ENCODE measurements at places on chromosomes 6 and 20. TPM values are rescaled to one million over a fixed set of nuclear protein-coding genes. Genes with fewer than 3 reads are reported as not detected.

MUCL3 gene
- total RNA-seq: not detected

DNA sequence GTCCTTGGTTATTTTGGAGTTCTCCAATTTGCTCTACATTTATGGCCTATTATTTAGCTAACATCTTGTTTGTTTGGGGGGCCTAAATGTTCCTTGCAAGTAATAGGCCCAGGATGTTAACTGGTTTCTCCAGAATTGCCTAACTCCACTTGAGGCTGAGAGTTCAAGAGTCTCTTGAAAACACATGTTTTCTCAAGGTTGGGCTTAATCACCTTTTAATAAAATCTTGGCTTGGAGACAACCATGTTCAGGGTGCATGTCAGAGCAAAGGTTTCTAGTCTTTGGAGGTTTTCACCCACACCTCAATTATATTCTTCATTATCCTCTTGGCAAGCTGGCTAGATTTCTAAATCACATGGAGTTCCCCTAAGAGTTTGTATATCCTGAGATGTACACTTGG lies 54.2 kb downstream of the KLHL31 start:
- peaks cover 2% of the 10 kb centered on the region for H3K4me1 ChIP-seq
- DNase-seq: no peak
- H3K4me3 ChIP-seq: no peak overlapping the region

- H3K36me3 ChIP-seq: no peaks in the 10 kb centered on the region
- peaks cover 5% of the 10 kb centered on the region for H3K4me1 ChIP-seq
- no peak overlapping the region for H3K4me3 ChIP-seq
- DNase-seq: no peak
- no peaks in the 10 kb centered on the region for H3K27me3 ChIP-seq
- H3K27ac ChIP-seq: no peak overlapping the region
Observed at GRCh38 chr20:24449026-24449720, 20.3 kb upstream of the SYNDIG1 start.

RAET1L gene
- not detected for total RNA-seq

DNA sequence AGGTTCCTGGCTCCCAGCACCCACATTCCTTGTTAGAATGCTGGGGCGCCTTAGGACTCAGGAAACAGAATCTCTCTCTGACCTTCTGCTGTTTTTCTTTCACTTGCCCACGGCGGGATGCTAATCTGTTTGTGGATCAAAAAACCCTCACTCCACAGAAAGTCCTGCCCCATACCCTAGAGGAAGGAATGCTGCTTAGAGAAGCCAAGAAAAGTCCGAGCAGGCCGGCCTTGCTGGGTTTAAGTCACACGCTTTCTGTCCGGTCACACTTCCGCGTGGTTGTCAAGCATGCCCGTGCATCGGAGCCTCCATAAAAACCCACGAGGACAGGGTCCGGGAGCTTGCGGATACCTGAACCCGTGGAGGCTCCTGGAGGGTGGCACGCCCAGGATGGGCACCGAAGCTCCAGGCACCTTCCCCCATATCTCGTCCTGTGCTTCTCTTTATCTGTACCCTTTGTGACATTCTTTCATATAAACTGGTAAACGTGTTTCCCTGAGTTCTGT lies 223.1 kb downstream of the NRN1 start:
- H3K36me3 ChIP-seq: no peaks in the 10 kb centered on the region
- H3K27me3 ChIP-seq: peaks cover 1% of the 10 kb centered on the region
- H3K4me1 ChIP-seq: no peaks in the 10 kb centered on the region

SLCO4A1 gene
- total RNA-seq: 59.2 TPM

DNA sequence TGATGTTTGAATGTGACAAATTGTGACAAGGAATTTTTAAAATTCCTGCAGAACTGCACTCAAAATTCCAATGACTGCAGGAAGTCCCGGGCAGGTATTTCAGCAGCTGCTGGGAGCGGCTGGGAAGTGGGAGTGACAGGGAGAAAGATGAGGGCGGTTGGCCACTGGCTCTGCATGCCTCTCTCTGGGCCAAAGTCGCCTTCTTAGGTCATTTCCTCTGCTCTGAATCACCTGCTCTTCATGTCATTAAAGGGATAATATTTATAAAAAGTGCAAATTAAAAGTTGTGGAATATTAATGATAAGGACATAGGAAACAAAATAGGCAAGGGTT lies 43.9 kb downstream of the RAMACL start:
- peaks cover 19% of the 10 kb centered on the region for H3K4me1 ChIP-seq
- no peak overlapping the region for H3K4me3 ChIP-seq
- peak overlapping the region; percentile 40 for H3K27ac ChIP-seq
- DNase-seq: no peak
- no peaks in the 10 kb centered on the region for H3K36me3 ChIP-seq

DNA sequence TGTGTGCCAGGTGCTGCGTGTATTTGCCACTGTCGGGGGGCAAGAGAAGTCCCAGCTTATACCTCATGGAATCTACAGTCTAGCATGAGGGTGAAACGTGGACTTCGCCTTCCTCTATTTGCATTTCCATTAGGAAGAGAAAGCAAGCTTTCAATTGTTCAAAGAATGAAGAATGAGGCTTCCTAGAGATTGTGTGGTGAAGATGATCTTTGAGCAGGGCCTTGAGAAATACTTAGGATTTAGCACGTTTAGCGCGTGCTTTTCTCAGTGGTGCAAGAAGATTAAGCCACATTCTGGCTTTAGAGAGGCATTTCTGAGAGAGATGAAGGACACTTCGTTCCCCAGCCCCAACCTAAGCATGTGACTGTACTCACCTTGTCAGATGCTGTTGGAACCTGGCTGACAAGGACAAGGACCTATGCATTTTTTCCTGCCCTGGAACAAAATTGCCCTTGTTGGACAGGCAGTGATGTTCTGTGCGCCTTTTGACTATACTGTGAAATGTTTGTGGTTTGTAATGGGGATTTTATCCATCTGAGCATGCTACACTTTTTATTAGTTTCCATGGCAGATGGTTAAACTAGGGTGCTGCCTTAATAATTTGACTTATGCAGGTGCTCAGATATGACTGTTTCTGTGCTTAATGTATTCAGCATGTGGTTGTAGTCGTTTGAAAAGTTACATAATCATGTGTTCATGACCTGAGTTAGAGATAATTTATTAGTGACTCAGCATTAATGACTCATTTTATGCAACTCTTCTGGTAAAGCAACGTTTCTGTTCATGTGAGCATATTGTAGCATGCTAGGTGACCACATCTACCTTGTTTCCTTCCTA lies 10.7 kb downstream of the TULP4 start:
- no peaks in the 10 kb centered on the region for H3K27me3 ChIP-seq
- H3K4me3 ChIP-seq: no peak overlapping the region
- DNase-seq: no peak
- H3K36me3 ChIP-seq: peaks cover 7% of the 10 kb centered on the region
- H3K4me1 ChIP-seq: peaks cover 52% of the 10 kb centered on the region

DNA sequence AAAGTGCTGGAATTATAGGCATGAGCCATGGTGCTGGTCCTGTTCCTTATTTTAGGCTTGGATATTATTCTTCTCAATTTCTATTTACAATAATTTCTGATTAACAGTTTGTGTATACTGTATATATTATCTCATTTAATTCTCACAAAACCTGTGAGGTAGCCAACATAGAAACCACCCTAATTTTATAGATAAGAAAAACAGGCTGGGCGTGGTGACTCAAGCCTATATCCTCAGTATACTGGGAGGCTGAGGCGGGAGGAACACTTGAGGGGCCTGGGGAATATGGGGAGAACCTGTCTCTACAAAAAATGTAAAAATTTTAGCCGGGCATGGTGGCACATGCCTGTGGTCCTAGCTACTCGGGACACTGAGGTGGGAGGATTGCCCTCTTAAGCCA lies 3.8 kb upstream of the AFG1L start:
- peaks cover 40% of the 10 kb centered on the region for H3K4me1 ChIP-seq
- H3K27ac ChIP-seq: no peak overlapping the region
- H3K4me3 ChIP-seq: no peak overlapping the region
- no peak for DNase-seq

POU5F1 gene
- total RNA-seq: not detected

- DNase-seq: no peak
- no peaks in the 10 kb centered on the region for H3K27me3 ChIP-seq
- H3K4me1 ChIP-seq: peaks cover 43% of the 10 kb centered on the region
- H3K36me3 ChIP-seq: peaks cover 3% of the 10 kb centered on the region
- peak overlapping the region; percentile 99 for H3K27ac ChIP-seq
- H3K4me3 ChIP-seq: no peak overlapping the region
Observed at GRCh38 chr20:53755733-53756531, 162.3 kb upstream of the ZNF217 start.

GRCh38 chr6:157527471-157527907 lies 146.5 kb downstream of the ZDHHC14 start:
- peak overlapping the region; percentile 69 for H3K27ac ChIP-seq
- H3K4me1 ChIP-seq: peaks cover 29% of the 10 kb centered on the region
- peak; percentile 30 for DNase-seq
- no peaks in the 10 kb centered on the region for H3K27me3 ChIP-seq
- no peak overlapping the region for H3K4me3 ChIP-seq

GRCh38 chr6:163892824-163893561 lies 478.5 kb downstream of the QKI start:
- no peak for DNase-seq
- no peaks in the 10 kb centered on the region for H3K36me3 ChIP-seq
- no peak overlapping the region for H3K4me3 ChIP-seq
- H3K27ac ChIP-seq: no peak overlapping the region

DNA sequence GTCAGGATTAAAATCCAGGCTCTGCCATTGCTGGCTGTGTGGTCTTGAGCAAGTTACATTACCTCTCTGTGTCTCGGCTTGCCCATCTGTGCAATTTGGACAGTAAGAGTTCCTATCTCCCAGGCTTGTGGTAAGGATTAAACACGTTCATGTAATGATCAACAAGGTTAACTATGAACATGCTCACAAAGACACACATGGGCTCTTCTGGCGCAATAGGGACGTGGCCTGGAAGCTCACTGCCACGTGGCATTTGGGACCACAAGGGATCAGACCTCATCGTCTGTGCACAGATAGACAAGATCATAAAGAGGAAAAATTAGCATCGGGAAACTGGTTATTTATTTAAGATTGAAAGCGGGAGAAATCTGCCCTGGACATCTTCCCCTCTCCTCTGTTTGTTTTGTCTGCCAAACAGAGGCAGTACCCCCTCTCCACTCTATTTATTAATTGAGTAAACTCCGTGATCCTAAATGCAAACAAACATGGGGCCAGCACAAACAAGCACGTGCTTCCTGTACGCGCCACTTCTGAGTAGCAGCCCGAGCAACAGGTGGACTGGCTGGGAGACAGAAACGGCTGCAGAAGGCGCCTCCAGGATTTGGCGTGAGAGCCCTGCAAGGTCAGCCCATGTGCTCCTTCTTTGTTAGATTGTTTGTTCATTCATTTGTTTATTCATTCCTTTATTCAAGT lies 95.0 kb downstream of the CDH26 start:
- DNase-seq: no peak
- no peaks in the 10 kb centered on the region for H3K36me3 ChIP-seq

DNA sequence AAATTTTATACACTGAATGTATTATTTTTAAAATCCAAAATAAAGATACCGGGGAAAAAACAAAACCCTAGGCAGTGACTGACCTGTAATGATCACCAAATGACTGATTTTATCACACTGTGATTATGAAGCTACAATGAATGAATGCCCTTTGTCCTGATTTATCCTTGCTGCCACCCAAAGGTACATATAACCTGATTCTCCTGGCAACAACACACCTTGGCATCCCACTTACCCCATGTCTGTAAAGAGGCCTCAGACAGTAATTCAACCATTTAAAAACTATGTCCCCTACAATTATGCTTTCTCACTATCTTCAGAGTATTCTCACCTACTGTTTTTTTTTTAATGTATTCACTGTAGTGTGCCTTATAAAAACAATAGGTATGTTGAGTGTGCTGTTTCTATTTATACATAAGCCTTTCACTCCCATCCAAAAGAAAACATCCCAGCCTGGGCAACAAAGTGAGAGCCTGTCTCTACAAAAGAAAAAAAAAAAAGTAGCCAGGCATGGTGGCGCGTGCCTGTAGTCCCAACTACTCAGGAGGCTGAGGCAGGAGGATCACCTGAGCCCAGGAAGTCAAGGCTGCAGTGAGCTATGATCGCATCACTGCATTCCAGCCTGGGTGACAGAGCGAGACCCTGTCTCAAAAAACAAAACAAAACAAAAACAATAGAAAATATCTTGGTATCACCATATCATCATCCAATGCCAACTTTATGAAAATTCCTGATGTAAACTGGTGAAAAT lies 21.7 kb downstream of the B4GALT5 start:
- H3K27me3 ChIP-seq: no peaks in the 10 kb centered on the region
- no peak for DNase-seq
- no peak overlapping the region for H3K4me3 ChIP-seq
- peaks cover 47% of the 10 kb centered on the region for H3K4me1 ChIP-seq
- no peak overlapping the region for H3K27ac ChIP-seq
- H3K36me3 ChIP-seq: peaks cover 9% of the 10 kb centered on the region

- no peak overlapping the region for H3K27ac ChIP-seq
- H3K27me3 ChIP-seq: peaks cover 3% of the 10 kb centered on the region
- H3K4me3 ChIP-seq: no peak overlapping the region
- no peaks in the 10 kb centered on the region for H3K4me1 ChIP-seq
Observed at GRCh38 chr6:167291623-167292300, 647 bp downstream of the UNC93A start.

GRCh38 chr20:24970754-24971153 lies 21.7 kb downstream of the CST7 start:
- peaks cover 1% of the 10 kb centered on the region for H3K4me1 ChIP-seq
- H3K4me3 ChIP-seq: no peak overlapping the region
- DNase-seq: no peak
- no peak overlapping the region for H3K27ac ChIP-seq
- no peaks in the 10 kb centered on the region for H3K27me3 ChIP-seq

RAET1E gene
- not detected for total RNA-seq

DNA sequence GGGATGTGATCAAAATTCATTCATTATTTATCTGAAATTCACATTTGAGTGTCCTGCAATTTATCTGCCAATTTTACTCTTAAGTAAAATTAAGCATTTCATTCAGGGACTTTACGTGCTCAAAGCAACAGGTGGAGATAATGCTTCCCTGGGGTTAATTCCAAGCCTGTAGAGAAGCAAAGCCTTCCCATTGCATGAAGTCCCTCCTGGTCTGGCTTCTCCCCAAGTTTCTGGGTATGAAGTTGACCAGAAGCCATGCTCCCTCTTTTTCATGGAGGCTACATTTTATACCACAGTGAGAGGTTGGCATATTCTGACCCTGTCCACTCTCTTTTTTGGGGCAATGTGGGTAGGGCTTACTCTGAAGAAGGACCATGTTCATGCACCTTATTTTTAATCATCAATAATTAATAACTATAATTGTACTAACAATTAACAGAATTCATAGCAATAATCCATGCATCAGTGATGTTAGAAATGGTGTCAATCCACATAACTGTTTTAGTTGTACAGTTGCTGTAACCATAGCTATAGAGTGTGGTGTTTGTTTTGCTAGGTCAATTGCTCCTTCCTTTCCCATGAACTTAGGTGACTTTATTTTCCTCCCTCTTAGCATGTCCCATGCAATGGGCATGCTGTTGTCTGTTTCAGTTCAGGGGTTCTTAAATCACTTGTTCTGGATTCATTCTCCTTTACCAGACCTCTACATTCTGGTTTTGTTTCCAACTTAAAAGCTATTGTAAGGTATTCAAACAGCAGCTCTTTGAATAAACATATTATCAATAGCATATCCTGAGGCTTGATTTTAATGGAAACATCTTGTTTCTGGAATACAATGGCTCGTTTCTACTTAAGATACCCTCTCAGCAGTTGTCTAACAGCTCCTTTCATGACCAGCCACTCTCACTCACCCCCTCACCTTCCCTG lies 1.5 kb downstream of the LAMA4 start:
- H3K4me1 ChIP-seq: peaks cover 9% of the 10 kb centered on the region
- H3K27me3 ChIP-seq: peaks cover 64% of the 10 kb centered on the region
- H3K36me3 ChIP-seq: no peaks in the 10 kb centered on the region
- no peak for DNase-seq

- H3K4me1 ChIP-seq: peaks cover 9% of the 10 kb centered on the region
- peaks cover 12% of the 10 kb centered on the region for H3K27me3 ChIP-seq
- H3K36me3 ChIP-seq: no peaks in the 10 kb centered on the region
- no peak for DNase-seq
- H3K27ac ChIP-seq: no peak overlapping the region
Observed at GRCh38 chr6:12608016-12608860, 108.3 kb upstream of the PHACTR1 start.

MYLK2 gene
- total RNA-seq: 0.51 TPM

Data from activated T-helper 2 cell treated with anti-CD3 and anti-CD28 coated beads, Interferon-gamma antibody, Interleukin-2, Interleukin-4, amounts not matched to agents 10 μg/mL and 5 μg/mL and 100 μg/mL, durations not matched to agents 14 hours and 24 hours and 36 hours (primary cell).